NCI-H1930 (cell line): ENCODE measurements at places on chromosomes 5 and 9.

DNA sequence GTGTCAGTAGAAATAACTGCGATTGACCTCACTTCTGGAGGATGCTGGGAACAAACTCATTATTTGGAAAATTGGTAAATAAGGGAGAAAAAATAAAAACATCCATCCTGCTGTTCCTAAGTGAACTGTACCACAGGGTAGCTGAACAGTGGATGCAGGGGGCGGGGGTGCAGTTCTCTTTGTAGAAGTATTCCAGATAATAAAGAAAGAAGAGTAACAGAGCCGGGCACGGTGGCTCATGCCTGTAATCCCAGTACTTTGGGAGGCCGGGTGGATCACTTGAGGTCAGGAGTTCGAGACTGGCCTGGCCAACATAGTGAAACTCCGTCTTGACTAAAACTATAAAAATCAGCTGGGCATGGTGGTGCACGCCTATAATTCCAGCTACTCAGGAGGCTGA, 132.1 kb downstream of the COL23A1 start:
- no peak for DNase-seq

- no peak for DNase-seq
These were observed 17.4 kb downstream of the KIF24 start for GRCh38 chr9:34311499-34312185.

GRCh38 chr5:143771189-143771588, 40.8 kb upstream of the HMHB1 start:
- no peak for DNase-seq

DNA sequence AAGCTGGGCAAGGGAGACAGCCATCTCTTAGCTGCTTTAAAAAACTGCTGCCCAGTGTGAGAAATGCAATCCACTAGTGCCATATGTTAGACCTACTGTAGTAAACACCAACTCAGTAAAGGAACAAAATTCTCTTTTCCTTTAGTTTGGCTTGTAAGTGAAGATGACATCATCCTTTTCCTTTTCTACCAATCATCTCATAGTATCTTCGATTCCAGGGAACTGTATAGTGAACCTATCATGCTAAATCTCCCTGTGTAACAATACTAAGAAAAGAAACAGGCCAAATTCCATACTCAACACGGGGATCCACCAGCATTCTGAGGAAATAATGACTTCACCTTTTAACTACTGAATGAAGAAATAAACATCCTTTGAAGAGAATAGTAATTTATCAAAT, 100.1 kb downstream of the RAPGEF6 start:
- DNase-seq: no peak

GRCh38 chr9:113436728-113437515, 26.4 kb downstream of the C9orf43 start:
- no peak for DNase-seq

- no peak for DNase-seq
These were observed 73.2 kb downstream of the WNK2 start for GRCh38 chr9:93256878-93257807.

GRCh38 chr9:995192-995591, 18.7 kb downstream of the DMRT3 start:
- no peak for DNase-seq

DNA sequence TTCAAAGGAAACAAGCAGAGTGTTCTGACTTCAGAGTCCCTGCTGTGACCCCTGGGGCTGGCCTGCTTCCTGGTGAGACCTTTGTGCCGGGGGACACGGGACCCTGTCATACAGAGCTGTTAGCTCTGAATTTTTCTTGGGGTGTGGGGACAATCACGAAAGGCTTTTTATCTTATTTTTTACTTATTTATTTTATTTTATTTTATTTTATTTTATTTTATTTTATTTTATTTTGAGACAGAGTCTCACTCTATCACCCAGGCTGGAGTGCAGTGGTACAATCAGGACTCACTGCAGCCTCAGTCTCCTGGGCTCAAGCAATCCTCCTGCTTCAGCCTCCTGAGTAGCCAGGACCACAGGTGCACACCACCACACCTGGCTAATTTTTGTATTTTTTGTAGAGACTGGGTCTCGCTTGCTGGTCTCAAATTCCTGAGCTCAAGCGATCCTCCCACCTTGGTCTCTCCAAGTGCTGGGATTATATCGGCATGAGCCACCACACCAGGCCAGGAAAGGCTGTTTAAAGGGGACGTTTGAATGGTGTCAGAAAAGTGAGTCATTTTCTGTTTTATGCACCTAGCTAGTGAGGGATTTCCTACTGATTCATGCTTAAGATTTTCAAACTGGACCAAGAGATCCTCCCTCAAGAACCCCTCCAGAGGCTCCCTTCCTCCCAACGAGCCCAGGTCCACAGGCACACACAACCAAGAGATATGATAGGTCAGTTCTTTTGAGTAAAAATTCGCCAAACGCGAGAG, 75.7 kb downstream of the OLFM1 start:
- DNase-seq: no peak

- no peak for DNase-seq
These were observed 81.3 kb upstream of the IER5L start for GRCh38 chr9:129259375-129259774.

GRCh38 chr9:135712613-135713295, 10.8 kb downstream of the KCNT1 start:
- no peak for DNase-seq

GRCh38 chr9:119375892-119376291, 6.7 kb upstream of the BRINP1 start:
- DNase-seq: no peak

DNA sequence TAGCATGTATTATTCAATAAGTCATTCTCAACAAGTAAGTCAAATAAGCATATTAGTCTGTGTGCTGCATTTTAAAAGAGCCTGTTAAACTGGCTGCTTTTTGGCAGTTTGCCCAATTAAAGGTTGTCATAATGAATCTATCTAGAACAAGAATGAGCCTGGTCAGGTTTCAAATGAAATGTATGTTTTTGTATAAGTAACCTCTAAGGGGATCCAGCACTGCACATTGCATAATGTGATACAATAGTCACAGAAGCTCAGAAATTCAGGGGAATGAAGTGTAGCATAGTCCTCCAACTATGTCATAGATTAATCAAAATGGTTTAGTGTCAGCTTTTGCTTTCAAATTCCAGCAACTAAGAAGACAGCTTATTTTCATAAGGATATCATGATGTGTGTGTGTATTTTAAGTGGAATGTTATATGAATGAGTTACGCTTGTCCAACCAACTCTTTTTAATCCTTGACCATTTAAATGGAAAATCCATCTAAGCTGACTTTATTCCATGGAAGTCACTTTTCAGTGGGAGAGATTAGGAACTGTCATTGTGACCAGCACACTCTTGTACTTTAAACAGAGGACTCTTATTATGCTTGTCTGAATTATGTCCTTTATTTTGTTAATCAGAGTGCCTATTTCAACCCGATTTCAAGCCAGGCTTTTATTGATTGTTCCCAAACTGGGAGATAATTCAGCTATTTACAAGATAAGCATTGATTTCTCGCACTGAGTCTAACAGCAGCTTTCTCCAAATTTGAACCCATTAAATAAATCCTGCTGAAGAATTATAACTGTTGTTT, 283.9 kb upstream of the ADAMTSL1 start:
- DNase-seq: no peak

DNA sequence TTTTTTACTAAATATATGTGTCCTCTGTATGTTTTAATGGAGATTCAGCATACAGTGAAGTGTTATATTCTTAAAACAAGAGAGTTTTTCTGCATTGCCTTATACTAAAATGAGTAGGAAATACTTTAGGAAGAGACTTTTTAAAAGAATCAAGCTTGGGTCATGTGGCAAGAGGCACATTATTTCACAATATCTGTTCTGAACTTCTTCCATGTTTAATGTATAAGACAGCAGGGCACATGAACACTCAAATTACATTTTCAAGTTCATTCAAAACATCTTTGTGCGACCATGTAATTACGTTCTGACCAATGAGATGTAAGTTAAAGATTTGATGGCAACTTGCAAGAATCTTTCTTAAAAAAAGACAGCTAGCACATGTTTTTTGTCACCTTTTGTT, 1055.9 kb downstream of the NR2F1-AS1 start:
- no peak for DNase-seq

GRCh38 chr5:66358741-66359140, 214.6 kb downstream of the SREK1 start:
- no peak for DNase-seq

DNA sequence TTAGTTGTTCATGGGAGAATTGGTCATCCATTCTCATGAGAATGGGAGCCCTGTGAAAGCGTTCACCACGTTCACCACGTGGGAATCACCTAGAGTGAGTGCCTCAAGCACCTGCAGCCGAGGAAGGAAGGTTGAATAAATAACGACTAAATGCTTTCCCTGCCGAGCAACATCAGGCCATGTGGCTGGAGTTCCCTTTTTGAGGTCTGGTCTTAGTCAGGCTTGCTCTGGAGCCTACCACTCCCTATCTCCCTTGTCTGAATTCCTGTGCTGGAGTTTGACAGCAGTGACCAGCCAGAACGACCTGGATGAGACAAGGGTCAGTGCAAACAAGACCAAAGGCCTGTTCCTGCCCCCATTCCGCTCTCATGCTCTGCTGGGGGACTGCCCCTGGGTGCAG, 28.5 kb downstream of the KCNMB1 start:
- DNase-seq: no peak

- DNase-seq: no peak
These were observed 256.8 kb upstream of the GRIN3A start for GRCh38 chr9:101995231-101995630.

DNA sequence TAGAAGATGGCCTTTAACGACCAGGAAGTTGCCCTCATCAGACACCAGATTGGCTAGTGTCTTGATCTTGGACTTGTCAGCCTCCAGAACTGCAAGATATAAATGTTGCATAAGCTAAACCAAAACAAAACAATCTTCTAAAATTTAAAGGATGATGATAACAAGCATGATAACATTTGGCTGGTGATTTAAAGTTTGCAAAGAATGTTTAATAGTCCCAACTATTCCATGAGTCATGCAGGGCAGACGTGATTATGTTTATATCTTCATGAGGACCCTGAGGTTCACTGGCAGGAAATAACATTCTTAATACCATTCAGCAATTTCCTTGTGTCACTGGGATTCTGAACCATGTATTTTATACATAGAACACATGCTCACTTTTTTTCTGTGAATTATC, 319.8 kb downstream of the HCN1 start:
- DNase-seq: no peak
